Natural killer cell treated with Interleukin-12 subunit alpha and Interleukin-12 subunit beta and Interleukin-15 and Interleukin-18, amount 100 ng/mL, for 72 hours (primary cell): ENCODE measurements at places on chromosomes 6 and 20.

DNA sequence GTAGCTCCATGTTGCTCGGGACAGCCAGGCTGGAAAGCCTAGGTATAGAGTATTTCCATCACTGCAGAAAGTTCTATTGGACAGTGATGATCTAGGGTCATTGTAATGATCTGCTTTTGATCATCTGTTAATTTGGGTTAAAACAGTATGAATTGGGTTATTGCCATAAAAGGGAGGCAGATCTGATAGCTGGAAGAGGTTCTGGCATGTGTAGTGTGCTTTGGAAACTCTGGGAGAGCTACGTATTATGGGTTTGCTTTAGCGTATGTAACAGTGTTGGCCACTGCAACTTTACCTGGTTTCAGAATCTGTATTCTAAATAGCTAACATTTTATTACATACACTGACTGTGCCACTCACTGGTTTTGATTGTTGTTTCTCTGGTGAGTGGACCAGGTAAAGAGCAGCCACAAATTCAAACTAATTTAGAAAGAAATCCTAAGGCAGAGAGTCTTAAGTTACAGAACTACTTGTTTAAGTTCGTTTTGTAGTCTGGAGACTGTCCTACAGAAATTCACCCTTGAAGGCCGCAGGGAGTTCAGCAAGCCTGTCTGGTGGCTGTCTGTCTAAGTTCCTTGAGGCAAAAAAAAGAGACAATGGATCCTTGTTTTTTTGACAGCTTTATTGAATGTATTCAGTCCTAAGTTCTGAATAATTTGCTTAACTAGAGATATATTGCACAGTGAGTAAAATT lies 300.3 kb downstream of the PRL start:
- H3K4me1 ChIP-seq = no peaks in the 10 kb centered on the region
- no peak overlapping the region for H3K27ac ChIP-seq
- no peak for DNase-seq
- H3K36me3 ChIP-seq = no peaks in the 10 kb centered on the region

DNA sequence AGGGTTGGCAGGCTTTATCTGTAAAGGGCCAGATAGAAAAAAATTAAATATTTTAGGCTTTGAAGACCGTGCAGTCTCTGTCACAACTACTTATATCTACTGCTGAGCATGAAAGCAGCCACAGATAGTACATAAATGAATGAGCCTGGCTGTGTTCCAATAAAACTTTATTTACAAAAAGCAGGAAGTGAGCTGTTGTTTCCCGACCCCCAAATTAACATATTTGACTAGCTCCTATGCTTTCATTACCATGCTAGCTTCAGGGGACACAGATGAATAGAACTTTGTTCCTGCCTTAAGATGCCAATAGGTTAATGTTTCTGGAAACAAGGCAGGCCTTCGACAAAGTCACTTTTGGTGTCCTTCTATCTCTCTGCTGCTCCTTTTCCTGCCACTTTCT lies 1058.0 kb upstream of the FLRT3 start:
- no peak overlapping the region for H3K27ac ChIP-seq
- no peaks in the 10 kb centered on the region for H3K27me3 ChIP-seq
- no peaks in the 10 kb centered on the region for H3K4me1 ChIP-seq
- H3K4me3 ChIP-seq = no peak overlapping the region

DNA sequence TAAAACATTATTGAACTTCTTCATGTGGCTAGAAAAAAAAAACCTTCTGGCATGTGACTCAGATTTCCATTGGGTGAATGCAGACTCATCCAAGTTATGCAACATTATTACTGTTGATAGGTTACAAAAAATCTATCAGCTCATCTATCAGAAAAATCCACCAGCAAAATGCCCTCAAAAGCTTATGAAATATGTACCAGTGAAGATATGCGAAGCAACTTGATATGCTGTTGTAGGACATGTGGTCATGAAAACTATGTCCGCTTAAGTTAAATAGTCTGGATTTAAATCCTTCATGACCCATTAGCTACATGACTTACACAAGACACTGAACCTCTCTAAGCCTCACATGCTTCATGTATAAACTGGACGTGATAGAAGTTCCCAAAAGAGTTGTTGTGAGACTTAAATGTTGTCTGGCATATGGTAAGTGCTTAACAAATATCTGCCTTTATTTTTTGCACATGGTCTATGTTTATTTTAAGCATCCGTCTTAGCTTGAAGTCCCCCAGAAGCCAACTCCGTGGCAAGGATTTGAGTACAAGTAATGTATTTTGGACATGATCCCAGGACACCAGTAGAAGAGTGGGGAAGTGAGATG lies 12.5 kb upstream of the BFSP1 start:
- peak overlapping the region; percentile 8 for H3K27ac ChIP-seq
- peaks cover 2% of the 10 kb centered on the region for H3K4me1 ChIP-seq
- no peak overlapping the region for H3K4me3 ChIP-seq
- peaks cover 28% of the 10 kb centered on the region for H3K27me3 ChIP-seq
- H3K36me3 ChIP-seq = no peaks in the 10 kb centered on the region
- no peak for DNase-seq

- H3K4me3 ChIP-seq = no peak overlapping the region
- no peaks in the 10 kb centered on the region for H3K4me1 ChIP-seq
- no peak overlapping the region for H3K27ac ChIP-seq
- DNase-seq = no peak
Observed at GRCh38 chr6:25498505-25498904, 153.5 kb upstream of the SCGN start.

DNA sequence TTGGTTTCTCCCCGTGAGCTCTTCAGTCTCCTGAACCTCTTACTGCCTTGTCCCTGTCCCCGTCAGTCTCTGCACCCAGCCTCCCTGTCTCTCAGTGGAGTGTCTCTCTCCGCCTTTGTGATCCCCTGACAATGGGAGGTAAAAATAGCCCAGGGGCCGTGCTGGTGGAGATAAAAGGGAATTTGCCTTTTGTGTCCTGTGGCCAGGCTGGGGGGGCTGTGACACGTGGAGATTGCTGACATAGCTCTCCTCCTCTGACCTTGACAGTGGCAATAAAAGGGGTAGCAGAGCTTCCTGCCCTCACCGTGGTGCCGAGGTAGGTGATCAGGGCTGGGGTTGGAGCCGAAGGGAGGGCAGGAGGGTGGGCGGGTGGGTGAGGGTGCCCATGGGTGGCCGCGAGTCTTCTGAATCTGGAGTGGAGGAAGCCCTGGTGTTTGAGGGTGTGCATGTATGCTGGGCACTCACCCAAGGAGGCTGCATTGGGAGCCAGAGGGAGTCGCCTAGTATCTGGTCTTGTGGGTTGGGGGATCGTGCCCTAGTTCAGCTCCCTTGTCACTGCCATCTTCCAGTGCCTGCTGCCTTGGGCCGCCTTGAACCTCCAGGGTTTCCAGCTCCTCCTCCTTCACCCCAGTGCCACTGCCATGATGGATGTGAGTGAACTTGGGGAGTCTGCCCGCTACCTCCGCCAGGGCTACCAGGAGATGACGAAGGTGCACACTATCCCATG lies 21.9 kb downstream of the MYH7B start:
- H3K27me3 ChIP-seq = peaks cover 10% of the 10 kb centered on the region
- no peak overlapping the region for H3K4me3 ChIP-seq
- H3K27ac ChIP-seq = no peak overlapping the region
- H3K4me1 ChIP-seq = no peaks in the 10 kb centered on the region
- H3K36me3 ChIP-seq = no peaks in the 10 kb centered on the region

GRCh38 chr6:101824551-101825345 lies 431.2 kb downstream of the GRIK2 start:
- no peaks in the 10 kb centered on the region for H3K27me3 ChIP-seq
- peaks cover 19% of the 10 kb centered on the region for H3K36me3 ChIP-seq
- DNase-seq = no peak
- no peak overlapping the region for H3K4me3 ChIP-seq
- H3K27ac ChIP-seq = no peak overlapping the region
- no peaks in the 10 kb centered on the region for H3K4me1 ChIP-seq

GRCh38 chr20:313948-314347 lies 11.4 kb upstream of the SOX12 start:
- H3K27ac ChIP-seq = no peak overlapping the region
- peaks cover 3% of the 10 kb centered on the region for H3K27me3 ChIP-seq
- DNase-seq = no peak
- H3K4me1 ChIP-seq = peaks cover 15% of the 10 kb centered on the region
- H3K4me3 ChIP-seq = no peak overlapping the region

- no peak for DNase-seq
- no peak overlapping the region for H3K4me3 ChIP-seq
- H3K36me3 ChIP-seq = no peaks in the 10 kb centered on the region
- H3K27ac ChIP-seq = no peak overlapping the region
- no peaks in the 10 kb centered on the region for H3K4me1 ChIP-seq
Observed at GRCh38 chr6:140817176-140817575, 1315.5 kb upstream of the GJE1 start.

GRCh38 chr6:149231778-149232177 lies 85.7 kb upstream of the TAB2 start:
- H3K4me3 ChIP-seq = no peak overlapping the region
- H3K36me3 ChIP-seq = no peaks in the 10 kb centered on the region
- H3K27ac ChIP-seq = peak overlapping the region; percentile 80
- DNase-seq = no peak

- peaks cover 13% of the 10 kb centered on the region for H3K4me1 ChIP-seq
- DNase-seq = no peak
- H3K4me3 ChIP-seq = no peak overlapping the region
- no peaks in the 10 kb centered on the region for H3K36me3 ChIP-seq
- H3K27me3 ChIP-seq = peaks cover 7% of the 10 kb centered on the region
- H3K27ac ChIP-seq = no peak overlapping the region
Observed at GRCh38 chr20:4371623-4372251, 350.0 kb upstream of the PRND start.

DNA sequence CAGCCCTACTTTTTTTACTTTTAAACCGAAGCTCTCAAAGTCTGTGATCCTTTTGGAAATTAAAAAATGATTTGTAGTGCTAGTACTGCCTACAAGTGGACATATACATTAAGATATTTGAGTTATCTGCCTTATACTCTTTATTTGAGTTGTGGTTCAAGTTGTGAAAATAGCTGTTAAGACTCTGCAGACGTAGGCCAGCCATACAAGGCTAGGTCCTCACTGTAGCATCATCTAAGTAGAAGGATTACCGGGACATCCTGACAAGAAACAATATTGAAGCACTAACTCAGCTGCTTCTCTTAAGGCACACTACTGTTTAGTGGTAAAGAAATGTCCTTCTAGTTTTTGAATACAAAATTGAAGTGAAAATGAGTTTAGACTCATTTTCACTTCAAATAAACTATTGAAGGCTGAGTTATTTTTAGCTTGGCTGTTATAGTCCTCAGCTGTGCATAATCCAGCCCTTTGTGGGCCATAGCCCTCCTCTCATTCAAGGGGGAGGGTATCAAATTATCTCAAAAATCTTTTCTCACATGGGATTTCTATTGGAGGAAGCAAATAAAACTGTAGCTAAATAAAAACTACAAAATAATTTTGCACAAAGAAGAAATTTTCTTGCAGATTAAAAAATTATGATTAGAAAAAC lies 68.1 kb downstream of the JAG1 start:
- no peak for DNase-seq
- H3K36me3 ChIP-seq = peaks cover 5% of the 10 kb centered on the region
- H3K4me3 ChIP-seq = no peak overlapping the region
- H3K27ac ChIP-seq = no peak overlapping the region

GRCh38 chr20:18879262-18879661 lies 65.7 kb downstream of the SCP2D1 start:
- no peak overlapping the region for H3K4me3 ChIP-seq
- H3K4me1 ChIP-seq = no peaks in the 10 kb centered on the region
- no peak for DNase-seq
- peaks cover 33% of the 10 kb centered on the region for H3K27me3 ChIP-seq

GRCh38 chr20:1696521-1697209 lies 39.1 kb upstream of the SIRPG start:
- H3K4me1 ChIP-seq = peaks cover 12% of the 10 kb centered on the region
- DNase-seq = no peak
- H3K27me3 ChIP-seq = peaks cover 22% of the 10 kb centered on the region
- peak overlapping the region; percentile 31 for H3K4me3 ChIP-seq

GRCh38 chr6:90436403-90436802 lies 139.8 kb upstream of the BACH2 start:
- no peaks in the 10 kb centered on the region for H3K27me3 ChIP-seq
- no peak overlapping the region for H3K4me3 ChIP-seq
- H3K36me3 ChIP-seq = peaks cover under 1% of the 10 kb centered on the region
- H3K27ac ChIP-seq = no peak overlapping the region
- no peaks in the 10 kb centered on the region for H3K4me1 ChIP-seq

DNA sequence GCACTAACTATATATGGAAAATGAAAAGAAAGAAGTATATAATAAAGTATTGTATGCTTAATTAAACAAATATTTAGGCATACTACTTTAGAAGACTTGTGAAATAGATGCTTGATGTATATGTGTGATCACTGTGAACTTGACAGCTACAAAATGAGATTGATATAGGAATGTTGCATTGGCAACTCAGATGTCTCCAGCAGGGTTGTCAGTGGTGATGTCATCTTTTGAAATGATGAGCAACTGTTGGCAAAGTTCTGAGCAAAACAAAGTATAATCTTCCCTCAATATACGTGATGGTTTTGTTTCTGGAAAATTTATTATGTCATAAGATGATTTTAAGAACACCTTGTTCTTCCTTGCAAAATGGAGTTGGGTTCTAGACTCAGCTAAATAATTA lies 133.8 kb downstream of the ARID1B start:
- no peak overlapping the region for H3K27ac ChIP-seq
- H3K36me3 ChIP-seq = no peaks in the 10 kb centered on the region
- H3K27me3 ChIP-seq = no peaks in the 10 kb centered on the region
- no peak for DNase-seq
- peaks cover 46% of the 10 kb centered on the region for H3K4me1 ChIP-seq

DNA sequence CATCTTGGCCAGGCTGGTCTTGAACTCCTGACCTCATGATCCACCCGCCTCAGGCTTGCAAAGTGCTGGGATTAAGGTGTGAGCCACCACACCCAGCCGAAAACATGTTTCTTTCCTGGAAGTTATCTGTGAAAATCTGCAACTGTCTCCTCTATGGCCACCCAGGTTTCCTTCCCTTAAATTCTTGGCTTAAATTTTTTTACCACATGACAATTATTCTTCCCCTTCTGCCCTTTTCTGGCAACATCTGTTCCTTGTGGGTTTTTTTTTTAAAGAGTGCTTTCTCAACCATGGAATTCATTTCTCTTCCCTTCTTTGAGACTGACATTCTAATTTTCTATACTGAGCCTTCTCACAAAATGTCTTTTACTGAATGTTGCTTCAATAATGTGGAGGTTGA lies 59.6 kb downstream of the DOK5 start:
- no peak overlapping the region for H3K4me3 ChIP-seq
- DNase-seq = no peak
- H3K36me3 ChIP-seq = no peaks in the 10 kb centered on the region

DNA sequence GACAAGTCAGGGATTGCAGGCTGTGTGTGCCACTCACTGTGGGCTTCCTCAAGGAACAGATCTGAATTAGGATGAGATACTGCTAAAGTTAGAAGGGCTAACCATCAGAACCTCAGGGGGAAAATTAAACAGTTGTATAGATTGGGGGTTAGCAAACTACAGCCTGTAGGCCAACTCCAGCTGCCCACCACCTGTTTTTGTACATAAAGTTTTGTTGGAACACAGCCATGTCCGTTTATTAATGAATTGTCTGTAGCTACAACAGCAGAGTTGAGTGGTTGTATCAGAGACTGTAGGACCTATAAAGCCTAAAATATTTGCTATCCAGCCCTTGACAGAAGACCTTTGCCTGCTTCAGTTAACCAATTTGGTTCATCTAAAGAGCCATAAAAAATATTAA lies 127.2 kb upstream of the ECI2 start:
- no peaks in the 10 kb centered on the region for H3K4me1 ChIP-seq
- no peak overlapping the region for H3K4me3 ChIP-seq
- no peak overlapping the region for H3K27ac ChIP-seq
- no peaks in the 10 kb centered on the region for H3K36me3 ChIP-seq

GRCh38 chr6:31008165-31008564 lies 2.1 kb upstream of the MUC22 start:
- H3K4me1 ChIP-seq = no peaks in the 10 kb centered on the region
- H3K36me3 ChIP-seq = no peaks in the 10 kb centered on the region
- no peak overlapping the region for H3K4me3 ChIP-seq
- H3K27me3 ChIP-seq = peaks cover 41% of the 10 kb centered on the region
- no peak overlapping the region for H3K27ac ChIP-seq

GRCh38 chr6:68400396-68400795 lies 234.7 kb upstream of the ADGRB3 start:
- no peaks in the 10 kb centered on the region for H3K4me1 ChIP-seq
- H3K27me3 ChIP-seq = no peaks in the 10 kb centered on the region
